CD4-positive, alpha-beta T cell (primary cell): ENCODE measurements at places on chromosomes 12 and 14.
A peak's percentile ranks its signal among the peaks of the same experiment; 100 is the strongest.

- DNase-seq: no peak
These were observed 7.1 kb downstream of the DTX1 start for GRCh38 chr12:113063396-113064350.

DNA sequence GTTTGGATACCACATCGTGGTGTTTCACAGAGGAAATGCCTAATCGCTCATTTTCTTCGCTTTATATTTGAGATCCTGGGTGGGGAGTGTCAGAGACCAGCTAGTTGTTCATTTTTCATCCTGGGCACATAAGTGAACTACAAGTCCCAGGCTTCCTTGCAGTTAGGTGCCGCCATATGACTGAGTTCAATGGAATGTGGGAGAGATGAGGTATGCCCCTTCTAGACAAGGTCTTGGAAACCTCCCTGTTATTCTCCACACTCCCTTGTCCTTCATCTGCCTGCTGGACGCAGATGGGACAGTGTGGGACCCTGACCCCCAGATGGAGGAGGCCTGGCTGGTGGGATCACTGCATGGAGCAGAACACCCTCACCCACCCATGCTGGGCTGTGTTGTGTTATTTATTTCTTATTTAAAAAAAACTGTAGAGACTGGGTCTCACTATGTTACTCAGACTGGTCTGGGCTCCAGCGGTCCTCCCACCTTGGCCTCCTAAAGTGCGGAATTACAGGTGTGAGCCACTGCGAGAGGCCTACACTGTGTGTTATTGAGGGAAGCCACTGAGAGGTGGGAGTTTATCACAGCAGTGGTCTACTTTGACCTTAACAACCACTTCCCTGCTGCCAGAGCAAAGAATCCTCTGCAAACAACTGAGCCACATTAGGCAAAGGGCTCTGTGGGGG lies 42.9 kb upstream of the VRK1 start:
- no peak for DNase-seq

DNA sequence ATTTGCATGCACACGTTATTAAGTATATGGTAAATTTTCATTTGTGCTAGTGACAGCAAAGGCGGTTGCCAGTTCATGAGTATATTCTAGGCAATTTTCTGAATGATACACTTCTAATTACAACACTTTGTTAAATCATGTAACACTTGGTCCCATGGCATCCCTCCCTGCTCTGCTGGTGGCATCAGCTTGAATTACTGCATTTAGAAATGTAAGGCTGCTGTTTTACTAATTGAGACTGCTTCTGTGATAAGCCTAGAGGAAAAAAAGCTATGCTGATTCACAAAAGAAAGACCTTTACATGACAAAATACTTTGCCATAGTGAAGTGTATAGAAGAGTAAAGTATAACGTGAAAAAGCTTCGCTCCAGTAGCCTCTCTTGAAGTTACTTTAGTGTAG lies 636.1 kb downstream of the KCNH5 start:
- DNase-seq: no peak

- DNase-seq: no peak
These were observed 8.1 kb upstream of the OR6C65 start for GRCh38 chr12:55392032-55392795.

- DNase-seq: peak; percentile 15
These were observed 430 bp downstream of the SLC41A2 start for GRCh38 chr12:104957719-104958000.

DNA sequence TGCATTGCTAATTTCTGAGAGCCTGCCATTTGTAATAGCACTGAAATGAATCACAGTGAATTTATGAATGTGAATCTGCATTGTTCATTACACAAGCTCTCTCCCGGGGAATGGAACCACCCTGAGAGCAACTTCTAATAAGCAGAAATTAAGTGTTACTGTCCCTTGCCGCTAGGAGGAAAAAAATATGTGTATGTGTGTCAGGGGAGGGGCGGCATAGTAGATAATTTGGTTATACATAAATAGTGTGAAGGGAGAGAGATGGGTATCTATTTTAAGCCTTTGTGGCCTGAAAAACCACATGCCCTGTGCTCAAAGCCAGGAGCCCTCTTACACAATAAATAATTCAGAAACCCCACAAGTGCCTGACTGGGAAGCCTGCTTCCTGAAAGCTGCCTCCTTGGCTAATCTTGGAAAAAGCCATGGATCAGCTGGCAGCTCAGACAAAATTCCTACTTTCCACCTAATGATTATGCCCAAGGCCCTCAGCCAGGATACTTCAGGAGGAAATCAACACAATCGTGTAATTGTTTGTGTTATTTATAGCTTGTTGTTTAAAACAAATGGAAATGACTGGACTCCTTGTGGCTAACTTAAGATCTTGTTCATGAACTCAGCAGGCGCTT lies 366.2 kb upstream of the KITLG start:
- no peak for DNase-seq

DNA sequence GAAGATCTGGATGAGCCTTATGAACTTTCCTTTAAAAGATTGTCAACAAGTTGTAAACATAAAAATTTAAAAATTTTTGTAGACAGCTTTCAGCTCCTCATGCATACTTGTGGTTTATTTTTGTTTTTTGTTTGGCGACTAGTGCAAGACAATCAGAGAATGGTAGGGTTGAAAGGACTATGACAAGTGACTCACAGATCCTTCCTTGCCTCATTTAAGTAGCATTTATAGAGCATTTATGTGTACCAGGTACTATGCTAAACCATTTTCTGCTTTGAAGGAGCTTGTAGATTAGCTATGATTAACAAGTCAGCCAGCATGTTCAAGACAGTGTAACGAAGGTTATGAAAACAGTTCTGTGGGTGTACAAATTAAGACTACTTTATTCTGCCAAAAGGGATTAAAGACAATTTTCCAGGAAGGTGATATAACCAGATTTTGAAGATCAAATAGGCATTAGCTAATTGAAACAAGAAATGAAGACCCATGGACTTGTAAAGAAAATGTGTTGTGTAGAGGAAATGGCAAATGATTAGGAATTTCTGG lies 122.0 kb downstream of the PCNX1 start:
- DNase-seq: no peak

GRCh38 chr14:29906256-29906870 lies 21.3 kb downstream of the PRKD1 start:
- no peak for DNase-seq

DNA sequence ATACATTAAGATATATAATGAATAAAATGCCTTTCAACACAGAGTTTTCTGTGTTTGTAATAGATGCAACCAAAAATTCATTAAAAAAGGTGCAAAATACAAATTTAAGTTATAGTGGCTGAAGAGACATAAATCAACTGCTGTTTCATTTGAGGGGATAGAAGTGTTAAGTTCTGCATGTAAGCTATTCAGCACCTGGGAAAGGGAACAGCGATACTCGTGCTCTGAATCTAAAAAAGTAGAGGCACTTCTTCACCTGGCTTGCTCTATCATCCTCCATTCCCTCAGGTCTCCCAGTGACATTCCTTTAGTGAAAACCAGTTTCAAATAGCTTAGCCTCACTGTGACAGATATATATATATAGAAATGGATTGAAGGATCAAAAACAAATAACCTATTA lies 222.6 kb downstream of the ACSS3 start:
- DNase-seq: no peak

DNA sequence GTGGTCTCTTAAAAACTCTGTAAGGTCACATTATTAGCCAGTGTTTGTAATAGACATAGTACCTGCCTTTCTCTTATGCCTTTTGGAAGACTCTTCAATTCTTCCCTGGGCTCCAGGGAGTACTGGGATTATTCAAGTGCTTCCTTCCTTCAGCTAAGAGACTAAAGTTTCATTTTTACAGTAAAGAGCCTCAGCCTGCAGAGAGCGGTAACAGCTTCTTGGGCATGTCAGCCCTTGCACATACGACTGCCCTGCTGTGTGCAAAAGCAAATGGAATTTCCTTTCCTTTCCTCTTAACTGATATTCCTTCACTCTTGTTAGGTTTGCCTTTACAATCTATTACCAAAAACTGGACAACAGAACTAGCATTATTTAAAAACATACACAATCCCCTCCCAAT lies 32.9 kb upstream of the AMIGO2 start:
- DNase-seq: no peak

- no peak for DNase-seq
These were observed 228.8 kb upstream of the RGS6 start for GRCh38 chr14:71703477-71703876.
